Brain pericyte (primary cell): ENCODE measurements at places on chromosomes 6 and 20.

DNA sequence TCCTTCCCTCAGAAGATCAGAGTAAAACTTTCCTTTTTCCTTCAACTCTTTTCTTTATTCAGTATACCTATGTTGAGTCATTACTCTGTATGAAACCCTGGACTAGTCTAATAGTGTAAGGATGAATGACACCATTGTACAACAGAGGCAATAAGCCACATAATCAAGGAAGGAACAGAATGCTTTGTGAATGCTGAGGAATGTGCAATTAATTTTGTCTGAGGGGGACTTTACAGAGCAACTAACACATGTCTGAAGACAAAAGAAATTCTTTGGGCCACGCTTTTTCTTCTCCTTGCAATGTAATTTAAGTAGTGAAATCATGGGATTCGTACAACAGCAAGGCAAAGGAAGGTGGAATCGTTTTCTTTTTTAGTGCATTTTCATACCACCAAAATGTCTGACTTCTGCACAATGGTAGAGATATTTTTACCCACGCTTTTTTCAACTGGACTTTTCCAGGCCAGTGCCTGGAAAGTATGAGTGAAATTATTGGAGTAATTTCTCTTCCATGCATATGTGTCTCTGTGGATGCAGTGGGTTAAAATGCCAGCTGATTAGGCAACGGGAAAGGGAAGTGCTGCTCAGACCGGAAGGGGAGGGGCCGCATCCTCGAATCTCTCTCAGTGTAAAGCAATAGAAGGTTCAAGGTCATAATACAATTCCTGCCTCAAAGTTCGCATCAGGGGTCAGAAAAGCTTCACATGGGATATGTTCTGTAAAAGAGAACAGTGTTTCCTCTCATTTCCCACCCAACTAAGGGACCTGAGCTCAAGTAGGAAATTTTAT, 89.9 kb upstream of the MTHFD1L start:
- DNase-seq: no peak

DNA sequence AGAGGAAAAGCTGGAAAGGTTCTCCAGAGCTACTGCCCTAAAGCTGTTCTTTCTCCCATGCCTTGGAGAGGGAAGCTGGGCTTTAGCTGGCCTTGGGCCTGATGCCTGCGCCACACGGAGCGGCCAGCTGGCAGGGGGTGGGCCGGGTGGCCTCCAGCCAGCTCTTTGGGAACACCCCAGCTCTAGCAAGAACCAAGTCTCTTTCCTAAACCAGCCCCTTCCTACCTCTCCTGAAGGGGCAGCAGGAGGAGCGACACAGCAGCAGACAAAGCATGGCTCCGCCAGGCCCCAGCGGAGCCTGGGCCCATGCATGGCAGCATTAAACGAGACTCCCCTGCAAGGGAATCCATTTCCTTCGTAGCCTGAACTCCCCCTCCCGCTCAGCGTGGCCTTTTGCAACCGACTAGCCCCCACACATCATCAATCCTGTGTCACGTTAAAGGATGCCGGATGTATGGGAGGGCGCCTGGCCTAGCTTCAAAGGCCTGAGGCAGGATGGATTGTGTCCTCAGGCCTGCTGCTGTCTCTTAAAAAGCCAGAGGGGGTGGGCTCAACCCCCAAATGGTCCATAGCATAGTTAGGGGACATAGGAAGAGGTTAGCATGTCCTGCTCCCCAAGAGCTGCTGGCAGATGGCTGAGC, 14.0 kb downstream of the MRPS18A start:
- DNase-seq: no peak

DNA sequence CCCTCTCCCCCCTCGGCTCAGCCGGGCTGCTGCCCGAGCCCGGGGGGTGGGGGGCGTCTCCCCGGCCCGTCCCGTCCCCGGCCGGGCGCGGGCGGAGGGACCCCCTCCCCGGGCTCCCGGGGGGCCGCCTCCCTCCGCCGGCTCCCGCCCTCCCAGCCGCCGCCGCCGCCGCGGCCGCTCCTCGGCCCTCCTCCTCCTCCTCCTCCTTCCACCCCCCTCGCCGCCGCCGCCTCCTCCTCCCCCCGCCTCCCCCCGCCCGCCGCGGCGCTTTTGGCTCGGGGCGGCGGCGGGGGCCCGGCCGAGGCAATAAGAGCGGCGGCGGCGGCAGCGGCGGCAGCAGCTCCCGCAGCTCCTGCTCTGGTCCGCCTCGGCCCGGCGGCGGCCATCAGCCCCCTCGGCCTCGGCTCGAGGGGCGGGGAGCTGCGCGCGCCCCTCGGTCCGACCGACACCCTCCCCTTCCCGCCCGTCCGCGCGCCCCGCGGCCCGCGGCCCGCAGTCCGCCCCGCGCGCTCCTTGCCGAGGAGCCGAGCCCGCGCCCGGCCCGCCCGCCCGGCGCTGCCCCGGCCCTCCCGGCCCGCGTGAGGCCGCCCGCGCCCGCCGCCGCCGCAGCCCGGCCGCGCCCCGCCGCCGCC, 38.7 kb downstream of the GNAS start:
- DNase-seq: no peak

DNA sequence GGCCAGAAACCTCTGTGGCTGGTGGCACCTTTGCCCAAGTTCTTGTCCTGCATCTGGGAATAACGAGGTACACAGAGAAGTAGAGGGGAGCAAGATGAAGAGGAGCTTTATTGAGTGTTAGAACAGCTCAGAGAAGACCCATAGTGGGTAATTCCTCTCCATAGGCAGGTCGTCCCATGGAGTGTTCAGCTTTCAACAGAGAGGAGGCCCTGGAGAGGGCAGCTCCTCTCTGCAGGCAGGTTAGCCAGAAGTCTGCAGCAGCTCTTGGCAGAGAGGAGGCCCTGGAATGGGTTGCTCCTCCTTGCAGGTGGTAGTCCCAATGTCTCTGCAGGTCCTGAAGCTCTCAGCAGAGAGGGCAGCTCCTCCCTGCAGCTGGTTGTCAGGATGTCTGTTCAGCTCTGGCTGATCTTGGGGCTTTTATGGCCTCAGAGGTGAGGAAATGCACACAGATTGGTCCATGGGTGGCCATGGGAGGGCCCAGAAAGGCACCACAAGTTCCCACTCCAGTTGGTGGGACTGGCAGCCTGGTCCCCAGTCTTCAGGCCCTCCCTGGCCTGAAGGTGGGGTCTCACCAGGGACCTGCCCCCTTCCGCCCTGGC, 89.0 kb downstream of the IPCEF1 start:
- no peak for DNase-seq

GRCh38 chr6:89792881-89793280, 26.7 kb downstream of the MDN1 start:
- no peak for DNase-seq

GRCh38 chr20:10111139-10111958, 76.6 kb downstream of the ANKEF1 start:
- no peak for DNase-seq

- DNase-seq: no peak
Observed at GRCh38 chr6:53643481-53643965, 22.0 kb downstream of the KLHL31 start.

DNA sequence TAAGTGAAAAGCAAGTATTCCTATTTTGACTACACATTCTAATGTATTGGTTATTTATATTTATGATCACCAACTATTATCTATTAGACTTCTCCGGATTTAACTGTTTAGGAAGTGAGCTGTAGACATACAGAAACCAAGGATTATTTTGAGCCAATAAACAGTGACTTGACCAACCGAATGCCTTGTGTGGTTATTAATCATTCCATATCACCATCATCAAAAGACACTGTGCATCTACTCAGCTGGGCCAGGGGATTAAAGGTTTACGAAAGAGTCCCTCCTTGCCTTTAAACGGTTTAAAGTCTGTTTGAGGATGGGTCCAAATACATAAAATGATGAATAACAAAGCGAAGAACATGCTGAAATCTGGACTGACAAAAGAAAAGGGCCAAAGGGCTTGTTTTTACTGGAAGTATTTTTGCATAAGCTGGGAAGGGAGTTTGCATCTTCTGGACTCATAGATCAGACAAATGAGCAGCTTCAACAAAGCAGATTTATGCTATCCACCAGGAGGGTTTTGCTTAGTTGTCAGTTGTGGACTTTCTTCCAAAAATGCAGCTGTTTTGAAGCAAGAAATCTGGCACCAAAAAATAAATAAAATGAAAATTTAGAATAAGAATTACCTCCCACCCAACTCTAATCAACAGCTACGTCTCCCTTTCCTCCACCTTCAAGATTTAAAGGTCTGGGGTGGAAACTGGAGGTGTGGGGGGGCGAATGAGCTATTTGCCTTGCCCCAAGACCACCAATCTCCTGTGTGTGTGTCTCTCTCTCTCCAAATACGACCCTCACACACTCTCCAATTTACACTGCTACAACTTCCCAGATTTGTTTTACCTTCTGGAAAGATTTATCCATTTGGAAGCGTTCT, 33.6 kb upstream of the ID4 start:
- DNase-seq: no peak

GRCh38 chr6:113674075-113674474, 183.1 kb upstream of the MARCKS start:
- DNase-seq: no peak

GRCh38 chr6:154341871-154342270, 14.7 kb downstream of the IPCEF1 start:
- no peak for DNase-seq

- DNase-seq: no peak
Observed at GRCh38 chr6:15623276-15624116, 39.3 kb downstream of the DTNBP1 start.
